ENCODE measurements at places on chromosomes 4 and X.
A peak's percentile ranks its signal among the peaks of the same experiment; 100 is the strongest.

GRCh38 chr4:186304866-186305505 is 39.0 kb downstream of the F11 start:
- DNase-seq = no peak

DNA sequence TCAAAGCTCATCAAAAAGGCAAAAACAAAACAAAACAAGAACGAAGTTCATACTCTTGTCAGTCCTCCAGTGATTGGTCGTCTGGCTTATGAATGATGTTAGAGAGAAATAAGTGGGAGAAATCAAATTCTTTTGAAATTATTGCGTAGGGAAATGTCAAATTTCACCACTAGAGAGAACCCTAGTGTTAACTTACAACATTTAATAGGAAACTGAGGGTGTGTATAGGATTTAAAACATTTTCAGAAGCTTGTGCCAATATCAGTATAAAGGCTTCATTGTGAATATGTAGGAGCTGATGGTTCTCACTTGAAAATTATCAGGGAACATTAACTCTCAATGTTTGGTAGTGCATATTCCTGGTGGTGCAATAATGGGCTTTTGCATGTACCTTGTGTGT is 17.4 kb downstream of the ADH6 start:
- DNase-seq = no peak

DNA sequence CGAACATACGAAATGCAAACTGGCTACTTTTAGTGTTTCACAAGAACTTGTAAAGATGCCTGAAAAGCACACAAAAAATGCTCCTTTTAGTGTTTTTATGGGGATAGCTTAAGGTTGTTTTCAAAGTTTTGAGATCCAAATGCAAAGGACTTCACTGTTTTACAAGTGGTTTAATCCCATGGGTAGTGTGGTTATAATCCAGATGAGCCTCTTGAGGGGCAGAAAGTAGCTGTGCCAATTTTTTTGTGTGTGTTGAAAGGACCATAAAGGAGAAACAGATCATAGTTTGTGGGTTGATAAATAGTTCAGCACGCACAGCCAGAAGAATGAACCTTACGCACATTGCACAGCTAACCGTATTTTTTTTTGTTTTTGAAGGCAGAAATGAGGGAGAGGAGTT is 126.9 kb upstream of the GIMD1 start:
- no peak for DNase-seq

- no peak for DNase-seq
Measured at GRCh38 chrX:48784726-48785125, 1.7 kb upstream of the GATA1 start.

DNA sequence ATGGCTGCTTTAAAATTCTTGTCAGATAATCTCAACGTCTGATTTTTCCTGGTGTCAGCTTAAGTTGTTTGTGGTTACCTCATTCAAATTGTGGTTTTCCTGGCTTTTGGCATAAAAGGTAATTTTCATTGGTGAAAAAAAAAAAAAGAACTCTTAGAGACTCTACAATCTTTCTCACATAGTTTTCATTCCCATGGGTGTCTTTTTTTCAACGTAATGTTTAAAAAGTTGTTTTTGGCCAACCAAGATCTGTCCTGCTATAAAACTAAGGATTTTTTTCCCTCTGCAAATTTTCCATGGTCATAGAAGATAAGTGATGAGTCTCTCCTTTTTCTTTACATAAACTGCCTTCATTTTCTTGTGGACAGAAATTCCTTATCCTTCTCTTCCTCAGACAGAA is 28.9 kb upstream of the RPS6KA6 start:
- DNase-seq = no peak

- no peak for DNase-seq
Measured at GRCh38 chr4:162841753-162842152, 324.9 kb downstream of the NAF1 start.

DNA sequence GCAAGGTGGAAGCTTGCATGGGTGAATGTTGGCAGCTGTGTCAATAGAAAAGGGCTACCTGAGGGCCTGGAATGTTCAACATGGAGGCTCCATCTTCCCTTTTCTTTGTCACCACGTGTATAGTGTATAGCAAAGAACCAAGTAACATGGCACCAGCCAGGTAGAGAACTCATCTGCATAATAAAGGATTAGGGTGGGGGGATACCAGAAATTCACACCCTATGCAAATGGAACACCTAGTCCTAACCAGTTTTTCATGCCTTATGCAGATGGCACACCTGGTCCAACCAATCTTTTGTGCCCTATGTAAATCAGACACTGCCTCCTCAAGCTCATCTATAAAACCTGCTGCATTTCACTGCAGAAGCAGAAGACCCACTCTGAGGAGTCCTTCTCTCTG is 169.6 kb upstream of the GLRA2 start:
- DNase-seq = no peak

DNA sequence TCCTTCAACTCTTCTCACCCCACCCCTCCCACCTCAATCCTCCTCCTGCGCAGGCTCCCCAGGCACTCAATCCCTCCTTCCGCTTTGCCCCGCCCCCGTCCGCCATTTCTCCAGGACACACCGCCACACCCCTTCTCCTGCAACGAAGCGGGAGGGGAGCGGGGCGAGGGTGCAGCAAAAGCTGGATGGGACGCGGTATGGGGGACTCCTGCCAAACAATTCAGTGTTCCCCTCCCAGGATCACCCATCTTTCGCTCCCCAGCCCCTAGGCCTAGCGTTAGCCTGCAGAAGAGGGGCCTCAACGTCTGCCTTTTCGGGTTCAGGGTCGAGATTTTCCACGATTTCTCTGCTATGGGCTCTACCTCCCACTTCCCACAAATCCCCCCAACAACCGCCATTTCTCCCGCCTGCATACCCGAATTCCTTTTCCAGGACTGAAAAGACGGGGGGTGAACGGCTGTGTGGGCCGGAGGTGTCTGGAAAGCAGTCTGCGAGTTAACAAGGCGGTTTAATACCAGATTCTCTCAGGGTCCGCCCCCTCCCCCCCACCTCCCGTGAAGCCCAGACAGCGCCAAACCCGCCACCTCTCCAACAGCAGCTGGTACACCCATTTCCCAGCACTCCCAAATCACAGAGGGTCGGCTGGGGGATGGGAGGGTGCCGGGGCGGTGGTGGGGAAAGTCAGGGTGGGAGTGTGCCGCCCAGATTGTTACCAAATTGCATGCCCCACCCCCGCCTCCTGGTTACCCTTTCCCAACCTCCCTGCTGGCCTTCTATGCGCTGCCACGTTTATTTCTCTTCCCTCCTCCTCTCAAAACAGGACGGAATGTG is 774 bp downstream of the ARMCX2 start:
- peak; percentile 79 for DNase-seq

- peak; percentile 9 for DNase-seq
Measured at GRCh38 chrX:110316351-110317060, 1.4 kb downstream of the AMMECR1 start.

DNA sequence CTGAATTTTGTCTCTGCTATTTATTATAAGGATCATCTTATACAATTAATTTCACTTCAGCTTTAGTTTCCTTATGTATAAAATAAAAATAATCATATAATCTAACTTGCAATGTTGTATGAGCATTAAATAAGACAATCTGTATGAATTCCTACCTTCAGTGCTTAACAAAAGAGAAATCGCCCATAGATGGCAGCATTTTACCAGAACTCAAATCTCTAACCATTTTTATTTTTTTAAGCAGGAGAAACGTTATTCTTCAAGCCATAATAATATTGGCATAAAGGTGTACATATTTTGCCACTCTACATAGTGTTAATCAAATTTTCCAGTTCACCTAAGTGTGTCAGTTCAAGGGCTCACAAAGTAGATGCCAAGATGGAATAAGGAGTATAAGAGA is 78.8 kb downstream of the TMEM47 start:
- peak; percentile 41 for DNase-seq

DNA sequence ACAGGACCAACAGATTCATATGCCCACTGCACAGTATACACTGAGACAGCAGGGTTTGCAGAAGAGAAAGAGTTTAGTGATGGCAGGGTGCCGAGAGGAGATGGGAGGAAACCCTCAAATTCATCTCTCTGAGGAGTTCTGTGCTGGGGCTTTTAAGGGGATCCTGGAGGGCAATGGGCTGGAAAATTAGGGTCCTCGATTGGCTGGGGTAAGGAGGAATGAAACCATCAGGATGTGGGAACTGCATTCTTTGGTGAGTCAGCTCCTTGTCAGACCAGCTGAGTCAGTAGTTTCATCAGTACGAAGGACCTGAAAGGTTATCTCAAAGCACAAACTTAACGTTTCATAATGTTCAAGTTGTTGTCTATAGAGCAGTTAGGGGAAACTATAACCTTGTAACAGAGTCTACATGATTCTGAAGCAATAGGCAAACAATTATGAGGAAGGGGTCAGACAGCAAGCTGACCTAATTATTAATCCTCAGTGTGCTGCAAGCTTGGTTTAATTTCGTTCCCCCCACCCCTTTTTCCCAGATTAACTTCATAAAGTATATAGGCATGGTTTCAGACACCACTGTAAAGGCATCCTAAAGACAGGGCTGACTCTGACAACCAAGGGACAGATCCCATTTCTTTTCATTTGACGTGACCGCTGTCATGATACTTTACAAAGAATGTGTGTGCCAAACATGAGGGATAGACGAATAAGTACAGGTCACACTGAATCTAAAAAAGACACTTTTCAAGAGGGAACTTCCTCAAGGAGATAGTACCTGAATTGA is 1.5 kb upstream of the MSMO1 start:
- no peak for DNase-seq

Measured in neural progenitor cell (in vitro differentiated cells).